C1 segment of cervical spinal cord (tissue), 14 donors: ENCODE measurements at places on chromosomes 12 and 14.
A peak's percentile ranks its signal among the peaks of the same experiment; 100 is the strongest.

- DNase-seq: no peak
Observed at GRCh38 chr14:51562816-51563215, 88.9 kb upstream of the FRMD6 start.

GRCh38 chr12:62016021-62016420 lies 244.2 kb upstream of the USP15 start:
- DNase-seq: no peak

DNA sequence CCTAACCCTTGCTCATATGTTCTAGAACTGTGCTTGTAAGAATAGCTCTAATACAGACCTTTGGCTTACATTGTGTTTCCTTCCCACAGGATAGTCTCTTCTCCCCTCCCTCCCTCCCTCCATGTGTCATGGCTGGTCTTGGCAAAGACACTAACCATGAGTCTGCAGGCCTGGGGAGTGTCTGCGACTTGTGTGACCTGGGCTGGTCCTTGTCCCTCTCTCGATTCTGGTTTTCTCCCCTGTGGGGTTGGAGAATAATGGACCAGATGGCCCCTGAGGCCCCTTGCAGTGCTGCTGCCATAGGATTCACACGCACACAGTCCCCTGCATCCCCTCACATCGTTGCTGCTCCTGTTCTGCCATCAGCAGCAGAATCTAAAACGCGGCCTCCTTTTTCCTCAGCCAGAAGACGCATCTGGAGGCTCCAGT lies 30.3 kb downstream of the DEGS2 start:
- no peak for DNase-seq

DNA sequence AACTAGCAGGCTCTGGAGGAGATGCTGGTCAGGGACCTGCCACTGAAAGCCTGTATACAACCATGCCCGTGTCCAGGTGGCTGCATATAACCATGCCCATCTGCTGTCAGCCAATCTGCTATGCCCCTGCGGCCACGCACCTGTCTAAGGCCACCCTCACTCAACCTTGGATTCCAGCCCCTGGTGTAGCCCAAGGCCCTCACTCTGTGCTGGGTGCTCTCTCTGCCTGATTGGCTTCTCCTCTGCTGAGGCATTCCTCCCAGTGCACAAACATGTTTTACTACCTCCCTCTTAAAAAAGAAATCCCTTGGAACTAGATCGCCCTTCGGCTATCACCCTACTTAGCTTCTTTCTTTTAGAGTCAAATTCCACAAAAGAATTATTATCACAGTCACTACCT lies 45.5 kb downstream of the ZFP36L1 start:
- no peak for DNase-seq

DNA sequence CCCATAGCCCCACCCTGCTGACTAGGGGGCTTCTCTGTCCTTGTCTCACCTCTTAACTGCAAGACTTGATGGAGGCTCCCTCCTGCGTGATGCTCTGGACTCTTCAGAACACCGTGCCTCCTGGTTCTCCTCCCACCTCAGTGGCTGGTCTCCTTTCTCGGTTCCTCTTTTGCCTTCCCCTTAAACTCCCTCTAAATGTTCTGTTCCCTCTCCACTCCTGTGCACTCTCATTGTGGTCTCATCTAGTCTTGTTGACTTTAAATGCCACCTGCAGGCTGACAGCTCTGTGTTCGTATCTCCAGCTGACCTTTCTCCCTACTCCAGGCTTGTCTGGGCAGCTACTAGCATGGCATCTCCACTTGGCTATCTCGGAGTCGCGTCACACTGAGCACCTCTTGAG lies 28.3 kb downstream of the DYNC1H1 start:
- DNase-seq: no peak

- no peak for DNase-seq
Observed at GRCh38 chr14:94921882-94922585, 152.1 kb upstream of the GSC start.

DNA sequence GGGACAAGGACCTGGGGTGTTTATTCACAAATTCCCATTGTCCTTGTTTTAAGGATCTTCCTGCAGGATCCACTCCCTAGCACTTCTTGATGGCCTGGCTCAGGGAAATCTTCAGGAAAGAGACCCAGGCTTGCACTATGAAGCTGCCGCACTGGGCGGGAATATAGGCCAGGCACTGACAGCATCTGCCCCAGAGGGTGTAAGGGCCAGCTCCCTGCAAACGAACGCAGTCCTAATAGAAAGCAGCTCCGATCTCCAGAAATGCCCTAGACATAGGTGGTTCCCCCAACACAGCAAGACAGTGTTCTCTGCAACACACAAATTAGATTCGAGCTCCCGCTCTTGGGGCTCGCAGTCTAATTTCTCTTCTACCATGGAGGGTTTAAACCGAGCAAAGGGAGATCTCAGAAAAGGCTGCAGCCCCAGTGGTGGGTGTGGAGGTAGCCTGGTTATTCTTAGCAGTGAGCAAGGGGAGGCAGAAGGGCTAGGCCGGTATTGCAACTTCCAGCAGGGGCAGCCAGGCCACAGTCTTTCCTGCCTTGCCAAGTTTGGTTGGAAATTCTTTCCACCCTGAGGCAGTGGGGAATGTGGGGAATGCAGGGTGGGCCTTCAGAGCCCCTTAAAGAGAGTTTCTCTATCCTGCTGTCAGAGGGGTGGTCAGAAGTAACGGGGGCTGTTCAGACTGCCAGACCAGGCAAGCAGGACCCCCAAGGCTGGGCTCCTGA lies 16.1 kb upstream of the WSCD2 start:
- DNase-seq: no peak

GRCh38 chr14:58428118-58428683 lies 682 bp downstream of the KIAA0586 start:
- no peak for DNase-seq

DNA sequence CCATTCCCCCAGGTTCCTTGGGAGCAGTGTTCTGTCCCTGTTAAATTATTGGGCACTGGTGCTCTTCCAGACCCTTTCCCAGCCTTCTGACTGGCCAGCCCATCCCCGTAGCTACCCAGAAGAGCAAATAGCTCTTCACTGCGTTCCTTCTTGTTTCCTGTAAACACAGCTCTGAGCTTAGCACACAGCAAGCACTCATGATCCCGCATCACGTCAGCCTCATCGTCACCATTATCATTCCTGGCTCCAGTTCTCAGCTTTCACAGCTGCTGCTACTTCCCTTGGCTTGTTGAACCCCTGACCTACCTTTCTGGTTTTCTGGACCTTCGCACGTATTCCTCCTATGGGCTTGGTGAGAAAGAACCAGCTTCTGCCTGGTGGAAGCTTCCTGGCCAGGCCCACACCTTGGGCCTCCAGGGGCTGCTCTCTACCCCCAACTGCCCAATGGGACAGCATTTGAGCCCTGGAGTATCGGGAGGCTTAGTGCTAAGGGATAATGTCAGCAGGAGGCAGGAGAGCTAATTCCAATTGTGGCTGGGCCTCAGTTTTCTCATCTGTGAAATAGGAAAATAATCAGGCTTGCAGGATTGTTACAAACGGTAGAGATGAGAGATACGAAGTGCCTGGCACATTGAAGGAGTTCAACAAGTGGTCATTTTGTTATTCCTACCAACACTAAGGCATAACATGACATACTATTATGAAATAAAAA lies 22.6 kb upstream of the PAPOLA start:
- DNase-seq: no peak

DNA sequence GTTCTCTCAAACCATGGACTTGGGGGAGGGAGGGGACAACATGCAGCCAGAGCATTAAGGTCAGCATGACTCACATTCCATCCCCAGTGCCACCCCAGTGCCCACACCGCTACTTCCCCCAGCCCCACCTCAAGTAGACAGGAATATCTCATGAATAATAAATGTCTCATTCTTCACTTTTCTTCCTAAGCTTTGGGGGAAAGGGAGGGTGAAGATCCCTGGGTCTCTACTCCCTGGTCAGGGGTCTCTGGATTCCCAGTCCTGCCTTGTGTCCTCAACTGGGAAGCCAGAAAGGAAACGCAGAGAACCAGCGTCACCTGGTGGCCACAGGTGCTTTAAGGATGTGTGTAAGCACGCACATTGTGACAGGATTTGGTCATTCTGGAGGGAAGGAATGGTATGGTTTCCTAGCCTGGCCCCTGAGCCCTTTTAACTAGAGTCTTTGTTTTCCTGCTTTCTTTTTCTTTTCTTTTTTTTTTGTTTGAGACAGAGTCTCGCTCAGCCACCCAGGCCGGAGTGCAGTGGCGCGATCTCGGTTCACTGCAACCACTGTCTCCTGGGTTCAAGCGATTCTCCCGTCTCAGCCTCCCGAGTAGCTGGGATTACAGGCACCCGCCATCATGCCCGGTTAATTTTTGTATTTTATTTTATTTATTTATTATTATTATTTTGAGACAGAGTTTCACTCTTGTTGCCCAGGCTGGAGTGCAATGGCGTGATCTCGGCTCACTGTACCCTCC lies 3.4 kb downstream of the GPR84 start:
- DNase-seq: peak; percentile 17

- no peak for DNase-seq
Observed at GRCh38 chr12:29882846-29883245, 99.1 kb upstream of the TMTC1 start.

DNA sequence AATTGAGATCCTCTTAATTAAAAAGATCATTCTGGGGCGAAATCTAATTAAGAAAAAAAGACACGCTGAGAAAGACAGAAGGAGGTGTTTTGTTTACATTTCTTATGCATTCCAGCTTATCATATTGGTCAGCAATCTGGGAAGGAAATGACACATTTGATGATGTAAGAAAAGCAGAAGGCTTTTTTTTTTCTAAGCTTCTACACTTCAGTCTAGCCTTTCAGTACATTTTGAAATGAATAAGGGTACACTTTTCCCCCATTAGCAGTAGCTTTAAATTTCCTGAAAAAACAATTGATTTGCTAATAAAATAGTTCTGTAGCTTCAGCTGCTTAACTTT lies 5.9 kb upstream of the GSC start:
- DNase-seq: no peak

- DNase-seq: no peak
Observed at GRCh38 chr14:52458721-52459085, 93.6 kb downstream of the TXNDC16 start.

DNA sequence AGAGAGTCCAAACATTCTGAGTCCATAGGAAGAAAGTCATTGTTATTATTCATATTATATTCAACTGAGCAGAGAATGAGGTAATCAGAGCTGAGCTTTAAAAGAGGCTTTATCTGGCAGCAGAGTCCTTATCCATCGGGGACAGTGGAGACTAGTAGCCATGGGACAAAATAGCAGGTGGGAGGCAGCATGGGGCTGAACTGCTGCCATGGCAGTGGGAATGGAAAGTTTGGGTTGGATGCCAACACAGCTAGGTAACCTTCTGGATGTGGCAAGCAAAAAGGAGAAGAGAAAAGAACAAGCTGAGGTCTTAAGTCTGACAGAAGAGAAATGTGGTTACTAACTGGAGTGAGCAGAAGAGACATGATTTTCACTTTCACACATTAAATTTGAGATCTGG lies 71.0 kb upstream of the CDKN3 start:
- DNase-seq: no peak

DNA sequence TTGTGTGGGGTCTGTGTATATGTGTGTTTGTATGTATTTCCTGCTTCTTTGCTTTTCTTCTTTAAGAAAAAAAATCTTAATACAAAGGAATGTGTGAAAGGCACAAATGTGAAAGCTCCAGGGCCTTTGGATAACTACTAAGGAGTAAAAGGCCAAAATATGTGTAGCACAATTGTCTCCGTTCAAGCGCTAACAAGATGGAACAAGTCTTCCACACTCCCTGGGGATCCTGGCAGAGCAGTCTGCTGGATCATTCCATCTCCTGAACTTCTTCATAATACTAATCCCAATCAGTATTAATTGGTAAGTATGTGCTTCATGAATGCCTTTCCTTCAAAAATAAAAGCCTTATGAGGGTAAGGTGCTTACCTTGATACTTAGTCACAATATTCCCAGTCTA lies 462.5 kb upstream of the TBX3 start:
- no peak for DNase-seq

DNA sequence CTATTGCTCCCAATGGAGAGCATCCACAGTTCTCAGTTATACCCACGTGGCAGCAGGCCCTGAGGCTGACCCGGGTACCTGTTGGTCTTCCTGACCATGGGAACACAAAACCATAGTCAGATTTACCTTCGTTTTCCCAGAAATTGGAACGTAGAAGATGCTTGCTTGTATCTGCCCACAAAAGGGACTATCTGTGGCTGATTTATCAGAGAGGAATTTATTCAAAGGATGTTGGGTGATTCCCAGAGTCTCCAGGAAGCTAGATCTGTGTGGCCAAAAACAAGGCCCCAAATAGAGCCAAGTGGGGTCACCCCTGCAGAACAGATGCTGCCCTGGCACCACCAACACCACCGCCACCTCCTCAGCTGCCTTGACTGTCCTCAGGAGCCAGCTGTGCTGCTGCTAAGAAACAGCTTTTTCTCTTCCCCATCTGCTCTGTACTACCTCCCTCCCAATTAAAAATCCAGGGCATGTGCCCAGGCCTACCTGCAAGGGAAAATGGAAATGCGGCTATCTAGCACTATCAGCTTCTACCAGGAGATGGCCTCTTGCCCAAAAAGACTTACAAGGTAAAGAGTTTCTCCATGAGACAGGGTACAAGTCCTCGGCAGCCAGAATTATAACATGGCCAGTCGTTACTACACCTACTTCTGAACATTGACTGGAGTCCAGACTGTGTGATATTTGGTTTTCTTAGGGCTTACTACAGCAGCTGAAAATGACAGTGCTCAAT lies 128.6 kb upstream of the PLEKHG7 start:
- no peak for DNase-seq
